Tibial nerve (tissue), 4 donors: ENCODE measurements at places on chromosomes 6 and 20. TPM values are rescaled to one million over a fixed set of nuclear protein-coding genes. Genes with fewer than 3 reads are reported as not detected.

CEP162 gene
- 15.1 TPM for total RNA-seq

DNA sequence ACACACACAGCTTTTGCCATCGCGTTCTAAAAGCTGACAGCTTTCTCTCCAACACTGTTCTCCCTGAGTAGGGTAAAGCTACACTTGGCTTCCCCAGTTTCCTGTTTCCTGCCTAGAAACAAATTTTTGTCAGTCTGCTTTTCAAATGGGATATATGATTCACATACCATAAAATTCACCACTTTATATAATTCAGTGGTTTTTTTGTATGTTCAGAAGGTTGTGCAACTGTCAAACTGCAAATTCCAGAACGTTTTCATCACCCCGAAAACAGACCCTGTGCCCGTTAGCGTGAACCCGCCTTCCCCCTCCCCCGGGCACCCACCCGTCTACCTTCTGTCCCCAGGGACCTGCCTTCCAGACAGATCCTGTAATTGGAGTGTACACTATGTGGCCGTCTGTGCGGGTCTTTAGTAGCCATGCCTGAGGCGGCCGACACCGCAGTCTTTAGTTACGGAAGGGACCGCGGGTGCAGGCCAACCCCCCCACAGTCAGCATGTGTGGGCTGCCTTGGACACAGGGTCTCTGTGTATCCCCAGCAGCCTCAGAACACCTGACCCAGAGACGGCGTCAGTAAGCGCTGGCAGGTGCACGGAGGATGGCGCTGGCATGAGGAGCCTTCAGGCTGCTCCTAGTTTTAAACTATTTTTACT lies 16.6 kb downstream of the HRH3 start:
- H3K27me3 ChIP-seq, result no peaks in the 10 kb centered on the region
- H3K36me3 ChIP-seq, result peaks cover 11% of the 10 kb centered on the region
- H3K4me1 ChIP-seq, result no peaks in the 10 kb centered on the region
- no peak overlapping the region for H3K4me3 ChIP-seq

DNA sequence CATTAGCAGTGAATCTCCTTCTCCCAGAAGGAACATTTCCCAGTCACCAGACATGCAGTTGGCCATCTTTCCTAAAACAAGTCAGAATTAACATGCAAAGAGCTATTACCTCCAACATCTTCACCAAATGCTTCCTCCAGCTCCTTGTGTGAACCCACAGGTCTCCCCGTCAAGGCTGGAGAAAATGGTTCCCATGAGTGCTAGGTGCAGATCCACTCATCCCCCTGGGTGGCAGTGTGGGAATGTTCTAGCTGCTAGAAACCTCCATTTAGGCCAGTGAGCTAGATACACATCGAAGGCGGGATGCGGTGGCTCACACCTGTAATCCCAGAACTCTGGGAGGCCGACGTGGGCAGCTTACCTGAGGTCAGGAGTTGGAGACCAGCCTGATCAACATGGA lies 603.9 kb upstream of the SLC35B3 start:
- DNase-seq, result no peak
- H3K4me3 ChIP-seq, result no peak overlapping the region
- no peak overlapping the region for H3K27ac ChIP-seq
- H3K36me3 ChIP-seq, result no peaks in the 10 kb centered on the region

LINC00237 gene
- not detected for total RNA-seq

BPIFB4 gene
- not detected for total RNA-seq

DNA sequence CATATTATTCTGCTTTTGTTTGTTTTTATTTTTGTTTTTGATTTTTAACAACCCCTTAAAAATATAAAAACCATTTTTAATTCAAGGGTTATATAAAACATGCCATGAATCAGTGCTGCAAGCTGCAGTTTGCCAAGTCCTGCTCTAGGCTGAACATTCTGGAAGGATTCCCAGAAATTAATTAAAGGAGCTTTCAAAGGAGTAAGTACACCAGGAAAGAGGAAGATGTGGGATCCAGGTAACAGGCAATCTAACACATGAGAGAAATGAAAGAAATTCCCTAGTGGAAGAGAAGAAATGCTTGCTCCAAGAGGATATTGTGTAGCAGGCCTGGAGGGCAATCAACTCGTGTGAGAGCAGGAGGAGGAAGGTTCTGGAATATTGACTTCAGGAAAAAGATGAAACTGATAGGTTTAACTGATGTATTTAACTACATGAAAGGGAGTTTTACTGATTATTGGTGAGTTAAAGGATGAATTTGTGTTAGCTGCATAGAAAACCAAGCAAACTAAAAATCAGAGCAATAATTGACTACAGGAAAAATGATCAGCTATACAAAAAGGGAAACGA lies 146.0 kb upstream of the PHACTR1 start:
- no peak overlapping the region for H3K27ac ChIP-seq
- H3K4me1 ChIP-seq, result peaks cover 9% of the 10 kb centered on the region
- no peaks in the 10 kb centered on the region for H3K27me3 ChIP-seq

- DNase-seq, result no peak
- no peaks in the 10 kb centered on the region for H3K27me3 ChIP-seq
- no peak overlapping the region for H3K27ac ChIP-seq
- H3K36me3 ChIP-seq, result no peaks in the 10 kb centered on the region
- H3K4me3 ChIP-seq, result no peak overlapping the region
Observed at GRCh38 chr6:169786349-169786748, 34.9 kb downstream of the ERMARD start.
